Stimulated activated CD8-positive, alpha-beta memory T cell treated with anti-CD3 and anti-CD28 coated beads, Interleukin-15, amount 100 ng/mL, for 4 hours (primary cell): ENCODE measurements at places on chromosomes 16 and 17.

GRCh38 chr16:57533431-57534336, 2.7 kb downstream of the CCDC102A start:
- DNase-seq, result no peak

GRCh38 chr17:75087558-75088453, at the start of gene SLC16A5:
SLC16A5 (plus strand) TSS chr17:75087954; CDS start chr17:75093637, 5,683 bp downstream.
- DNase-seq, result no peak

- no peak for DNase-seq
Measured at GRCh38 chr17:12463102-12463501, 202.6 kb upstream of the MYOCD start.

GRCh38 chr17:9763643-9764042, 27.7 kb downstream of the DHRS7C start:
- DNase-seq, result no peak

GRCh38 chr17:27800522-27800921, at the start of gene NOS2:
NOS2 (minus strand) TSS chr17:27800529; CDS start chr17:27798809, 1,720 bp downstream.
- no peak for DNase-seq

GRCh38 chr17:8153525-8153956, 1.3 kb upstream of the PER1 start:
- no peak for DNase-seq

- no peak for DNase-seq
Measured at GRCh38 chr17:60601447-60602384, 1.7 kb downstream of the PPM1D start.

GRCh38 chr16:59688006-59688405, 953.9 kb upstream of the GOT2 start:
- no peak for DNase-seq

GRCh38 chr17:17648762-17649161, 32.5 kb upstream of the RAI1 start:
- no peak for DNase-seq

GRCh38 chr16:86085161-86085611, 186.2 kb downstream of the IRF8 start:
- no peak for DNase-seq

- DNase-seq, result no peak
Measured at GRCh38 chr16:2159175-2159838, 3.7 kb downstream of the TRAF7 start.

GRCh38 chr16:85616607-85617321, 3.6 kb downstream of the GSE1 start:
- peak; percentile 8 for DNase-seq

DNA sequence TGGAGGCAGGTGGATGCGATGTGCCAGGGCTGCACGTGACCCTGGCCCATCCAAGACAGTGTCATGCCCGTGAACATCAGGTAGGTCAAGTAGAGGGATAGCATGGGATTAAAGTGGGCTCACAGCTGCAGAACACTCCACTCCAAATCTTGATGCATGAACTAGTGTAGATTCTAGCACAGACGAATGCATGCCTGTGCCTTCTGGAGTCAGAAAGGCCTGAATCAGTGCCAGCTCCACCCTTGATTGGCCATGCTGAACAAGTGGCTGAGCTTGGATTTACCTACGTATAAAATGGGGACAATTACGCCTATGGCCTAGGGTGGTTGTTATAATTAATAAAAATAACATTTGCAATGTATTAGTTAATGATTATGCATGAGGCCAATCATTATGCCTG, 10.6 kb downstream of the IRX3 start:
- DNase-seq, result no peak

GRCh38 chr16:3028716-3029319, 5.0 kb downstream of the THOC6 start:
- DNase-seq, result no peak

- DNase-seq, result no peak
Measured at GRCh38 chr16:81568749-81569087, 124.1 kb downstream of the CMIP start.

GRCh38 chr16:79451196-79451816, 149.2 kb downstream of the MAF start:
- no peak for DNase-seq

DNA sequence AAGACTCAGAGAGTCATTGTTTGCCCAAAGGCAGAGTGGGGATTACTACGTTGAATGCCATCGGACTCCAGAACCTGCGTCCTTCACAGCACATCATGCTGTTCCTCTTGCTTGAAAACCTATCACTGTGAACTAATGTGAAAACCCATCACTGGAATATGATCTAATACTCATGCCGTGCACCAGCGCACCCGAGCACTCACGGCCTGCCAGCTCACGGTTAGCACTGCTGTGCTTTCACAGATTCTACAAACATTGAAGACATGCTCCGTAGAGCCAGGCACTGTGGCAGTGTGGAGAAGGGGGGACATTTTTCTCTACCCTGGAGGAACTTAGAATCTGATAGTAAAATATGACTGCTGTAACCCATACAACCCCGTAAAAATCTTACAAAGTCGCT, 350.4 kb downstream of the C16orf95 start:
- DNase-seq, result no peak

- no peak for DNase-seq
Measured at GRCh38 chr16:30741461-30741914, 6.7 kb upstream of the PHKG2 start.

DNA sequence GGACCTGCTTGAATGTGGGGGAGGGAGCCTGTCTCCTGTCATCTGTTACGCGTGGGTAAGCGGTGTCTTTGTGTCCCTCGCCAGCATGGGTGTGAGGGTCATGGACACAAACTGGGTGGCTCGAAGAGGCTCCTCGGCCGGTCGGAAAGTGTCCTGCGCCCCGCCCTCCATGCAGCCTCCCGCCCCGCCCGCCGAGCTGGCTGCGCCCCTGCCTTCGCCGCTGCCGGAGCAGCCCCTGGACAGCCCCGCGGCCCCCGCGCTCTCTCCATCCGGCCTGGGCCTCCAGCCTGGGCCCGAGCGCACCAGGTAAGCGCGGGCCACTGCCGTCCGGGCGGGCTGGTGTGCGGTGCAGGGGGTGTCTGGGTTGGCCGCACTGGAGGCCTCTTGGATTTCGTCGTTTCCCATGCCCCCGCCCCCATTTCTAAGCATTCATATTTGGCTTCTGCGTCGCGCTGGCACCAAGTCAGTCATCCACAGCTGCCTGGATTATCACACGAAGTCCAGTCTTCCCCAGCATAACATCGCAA, 43.8 kb downstream of the ELAC2 start:
- DNase-seq, result no peak

- DNase-seq, result no peak
Measured at GRCh38 chr17:75130632-75131277, 787 bp downstream of the NT5C start.

DNA sequence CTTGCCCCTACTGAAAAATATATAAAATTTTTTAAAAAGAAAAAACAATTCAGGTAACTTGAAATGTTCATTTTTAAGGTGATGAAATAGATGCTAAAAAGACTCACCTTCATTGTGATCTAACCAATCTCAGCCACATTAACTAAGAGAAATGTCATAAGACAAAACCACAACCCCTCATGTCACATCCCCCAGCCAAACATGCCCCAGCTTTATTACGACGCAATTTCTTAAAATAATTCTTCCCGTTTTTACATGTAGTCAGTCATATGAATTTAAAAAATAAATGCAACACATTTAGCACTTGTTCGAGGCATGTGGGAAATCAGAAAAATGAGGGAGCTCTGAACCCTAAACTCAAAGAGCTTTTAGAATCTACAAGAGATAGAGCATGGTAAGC, 9.5 kb downstream of the AMFR start:
- DNase-seq, result no peak

DNA sequence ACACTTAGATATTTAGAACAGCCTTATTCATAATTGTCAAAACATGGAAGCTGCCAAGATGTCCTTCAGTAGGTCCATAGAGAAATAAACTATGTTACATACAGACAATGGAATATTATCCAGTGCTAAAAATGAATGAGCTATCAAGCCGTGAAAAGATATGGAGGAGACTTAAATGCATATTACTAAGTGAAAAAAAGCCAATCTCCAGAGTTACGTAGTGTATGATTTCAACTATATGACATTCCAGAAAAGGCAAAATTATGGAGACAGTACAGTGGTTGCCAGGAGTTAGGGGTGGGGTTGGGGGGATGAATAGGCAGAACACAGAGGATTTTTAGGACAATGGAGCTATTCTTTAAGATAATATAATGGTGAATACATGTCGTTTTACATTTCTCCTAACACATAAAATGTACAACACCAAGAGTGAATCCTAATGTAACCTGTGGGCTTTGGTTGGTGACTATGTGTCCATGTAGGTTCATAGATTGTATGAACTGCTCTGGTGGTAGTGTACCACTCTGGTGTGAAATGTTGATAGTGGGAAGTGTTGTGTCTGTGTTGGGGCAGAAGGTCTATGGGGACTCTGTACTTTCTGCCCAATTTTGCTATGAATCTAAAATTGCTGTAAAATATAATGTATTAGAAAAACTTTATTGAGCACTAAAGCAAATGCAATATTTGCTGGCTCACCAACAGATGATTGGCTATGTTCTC, 122.6 kb downstream of the USP22 start:
- no peak for DNase-seq

DNA sequence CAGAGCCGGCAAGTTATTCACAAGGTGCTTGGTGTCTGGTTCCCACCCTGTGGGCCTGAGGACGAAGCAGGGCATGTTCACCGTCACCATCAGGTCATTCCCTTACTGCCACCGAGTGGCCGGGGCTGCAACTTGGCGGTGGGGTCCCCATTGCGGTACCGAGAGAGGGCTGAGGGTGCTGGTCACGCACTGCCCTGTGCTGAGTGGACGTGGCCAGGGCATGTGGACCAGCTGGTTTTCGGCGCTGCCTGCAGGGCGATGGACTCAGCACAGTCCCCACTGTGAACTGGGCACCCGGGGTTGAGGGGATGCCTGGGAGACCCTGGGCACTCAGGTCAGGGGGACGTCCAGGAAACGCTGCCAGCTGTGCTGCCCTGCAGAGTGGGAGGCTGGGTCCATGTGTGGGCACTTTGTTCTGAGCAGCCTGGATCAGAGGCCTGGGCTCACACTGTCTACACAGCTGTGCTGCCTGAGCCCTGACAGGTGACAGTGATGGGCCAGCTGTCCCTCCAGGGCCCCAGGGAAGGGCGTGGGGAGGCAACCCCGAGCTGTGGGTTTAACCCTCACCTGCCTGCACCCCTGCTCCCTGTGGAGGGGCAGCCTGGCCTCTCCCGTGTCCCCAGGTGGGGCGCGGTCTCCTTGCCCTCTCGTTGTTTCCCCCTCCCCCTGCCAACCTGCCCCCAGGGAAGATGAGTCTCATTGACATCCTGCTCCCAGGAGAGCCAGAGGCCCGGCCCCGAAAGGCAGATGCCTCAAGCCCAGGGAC, 39.3 kb upstream of the GNG13 start:
- no peak for DNase-seq

DNA sequence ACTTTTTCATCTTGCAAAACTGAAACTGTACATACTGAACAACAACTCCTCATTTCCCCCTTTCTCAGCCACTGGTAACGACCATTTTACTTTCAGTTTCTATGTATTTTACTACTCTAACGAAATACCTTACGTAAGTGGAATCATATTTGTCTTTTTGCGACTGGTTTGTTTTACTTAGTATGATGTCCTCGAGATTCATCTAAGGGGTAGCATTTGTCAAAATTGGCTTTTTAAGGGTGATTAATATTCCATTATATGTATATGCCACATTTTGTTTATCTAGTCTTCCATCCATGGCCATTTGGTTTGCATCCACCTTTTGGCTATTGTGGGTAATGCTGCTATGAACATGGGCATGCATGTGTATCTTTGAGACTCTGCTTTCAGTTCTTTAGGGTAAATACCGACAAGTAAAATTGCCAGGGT, 10.4 kb downstream of the KPNB1 start:
- no peak for DNase-seq

DNA sequence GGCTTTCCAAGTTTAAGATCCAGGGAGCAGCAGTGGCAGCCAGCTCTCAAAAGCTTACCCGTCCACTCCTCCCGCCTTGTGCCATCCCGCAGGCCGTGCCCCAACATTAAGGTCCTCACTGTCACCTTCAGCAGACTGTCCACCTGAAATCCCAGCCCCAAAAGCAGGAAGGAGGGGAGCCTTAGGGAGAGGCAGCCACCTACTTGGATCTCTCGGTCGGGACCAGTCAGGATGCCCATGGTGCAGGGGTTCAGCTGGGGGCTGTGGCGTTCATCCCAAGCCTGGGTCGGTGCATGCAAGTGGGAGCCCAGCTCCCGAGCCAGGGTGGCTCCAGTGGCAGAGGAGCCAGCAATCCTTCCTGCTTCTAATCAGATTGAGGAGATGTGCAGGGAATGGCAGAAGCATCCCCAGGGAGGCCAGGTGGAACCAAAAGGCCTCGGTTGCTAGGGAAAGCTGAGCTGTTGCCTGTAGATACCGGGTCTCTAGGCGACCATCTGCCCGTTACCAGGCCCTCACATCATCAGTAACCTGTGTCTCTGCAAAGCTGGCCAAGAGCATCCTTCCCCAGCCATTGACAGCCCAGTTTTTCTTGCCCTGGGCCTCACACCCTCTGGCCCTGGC, 24.6 kb downstream of the CNGB1 start:
- no peak for DNase-seq

DNA sequence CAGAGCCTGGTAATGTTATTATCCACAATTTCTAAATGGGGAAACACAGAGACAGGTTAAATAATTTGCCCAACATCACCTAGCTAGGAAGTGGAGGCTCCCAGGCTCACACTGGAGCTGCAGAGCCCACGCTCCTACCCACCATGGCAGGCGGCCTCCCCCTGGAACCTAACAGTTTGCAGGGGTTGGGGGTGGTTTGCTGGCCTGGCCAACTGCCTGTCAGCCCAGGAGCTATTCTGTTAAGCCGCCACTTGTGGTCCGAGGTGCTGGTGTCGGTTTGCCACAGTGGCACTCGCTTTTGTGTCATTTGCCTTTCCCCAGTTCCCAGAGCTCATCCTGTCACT, 3.6 kb downstream of the PRCD start:
- no peak for DNase-seq

DNA sequence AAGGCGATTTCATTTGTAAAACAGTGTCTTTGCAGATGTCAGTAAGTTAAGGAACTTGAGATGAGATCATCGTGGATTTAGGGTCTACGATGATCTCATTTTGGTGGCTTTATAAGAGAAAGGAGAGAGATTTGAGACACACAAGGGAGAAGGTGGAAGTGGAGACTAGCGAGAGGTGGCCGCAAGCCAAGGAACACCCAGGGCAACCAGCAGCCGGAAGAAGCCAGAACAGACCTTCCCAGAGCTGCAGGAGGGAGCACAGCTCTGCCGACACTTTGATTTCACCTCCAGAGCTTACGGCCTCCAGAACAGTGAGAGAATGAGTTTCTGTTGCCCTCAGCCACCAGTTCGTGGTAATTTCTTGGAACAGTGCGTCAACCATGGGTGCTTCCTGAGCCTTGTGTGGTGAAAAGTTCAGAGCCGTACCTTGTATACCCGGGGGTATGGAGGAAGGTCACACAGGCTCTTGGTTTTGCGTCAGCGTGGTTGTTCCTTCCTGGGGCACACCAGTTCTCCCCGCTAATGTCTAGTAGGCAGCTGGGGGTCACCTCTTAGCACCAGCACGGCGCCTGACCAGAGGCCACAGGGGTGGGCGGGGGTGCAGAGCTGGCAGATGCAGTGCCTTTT, 12.9 kb upstream of the SEC14L1 start:
- peak; percentile 46 for DNase-seq

DNA sequence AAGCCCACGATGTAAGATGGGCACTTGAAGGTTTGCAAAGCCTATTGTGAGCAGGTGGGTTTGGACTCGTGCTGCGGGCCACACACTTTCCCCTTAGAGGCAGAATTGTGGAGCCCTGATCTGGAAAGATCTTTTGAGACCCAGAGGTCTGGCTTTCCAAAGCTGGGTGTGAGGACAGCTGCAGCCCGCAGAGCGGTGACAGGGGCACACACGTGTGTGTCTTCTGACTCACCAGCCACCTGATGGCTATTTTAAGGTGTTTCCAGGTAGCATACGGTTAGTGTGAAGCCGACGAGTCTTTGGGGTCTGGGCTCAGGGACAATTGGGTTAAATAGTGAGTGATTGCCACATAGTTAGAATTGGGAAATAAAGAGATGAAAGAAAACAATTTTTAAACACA, 108.9 kb upstream of the GSE1 start:
- DNase-seq, result no peak
